ENCODE measurements at places on chromosomes 6 and 20. TPM values are rescaled to one million over a fixed set of nuclear protein-coding genes. Genes with fewer than 3 reads are reported as not detected.
A peak's percentile ranks its signal among the peaks of the same experiment; 100 is the strongest.

The HRH3 gene
- total RNA-seq: not detected

The SLC22A1 gene
- 2.5 TPM for total RNA-seq

The HLA-DPB1 gene
- not detected for total RNA-seq

The CST2 gene
- not detected for total RNA-seq

The BNIP5 gene
- total RNA-seq: not detected

DNA sequence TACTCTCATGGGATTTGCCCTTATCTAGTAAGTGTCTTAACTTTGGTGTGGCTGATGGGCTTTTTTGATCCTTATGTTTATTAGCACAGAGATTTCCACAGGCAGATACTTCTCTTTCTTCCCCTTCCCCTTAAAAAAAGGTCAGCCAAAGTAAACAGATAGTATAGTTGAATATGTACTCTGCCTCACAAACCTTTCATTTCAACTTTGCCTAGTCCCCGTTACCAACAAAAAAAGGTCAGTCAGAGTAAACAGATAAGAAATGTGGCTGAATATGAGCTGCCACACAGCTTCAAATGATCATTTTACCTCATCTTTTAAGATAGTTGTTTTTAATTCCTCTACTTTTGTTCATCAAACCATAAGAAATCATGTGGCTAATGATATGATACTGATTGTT is 34.1 kb upstream of the SLC35D3 start:
- no peak for DNase-seq

DNA sequence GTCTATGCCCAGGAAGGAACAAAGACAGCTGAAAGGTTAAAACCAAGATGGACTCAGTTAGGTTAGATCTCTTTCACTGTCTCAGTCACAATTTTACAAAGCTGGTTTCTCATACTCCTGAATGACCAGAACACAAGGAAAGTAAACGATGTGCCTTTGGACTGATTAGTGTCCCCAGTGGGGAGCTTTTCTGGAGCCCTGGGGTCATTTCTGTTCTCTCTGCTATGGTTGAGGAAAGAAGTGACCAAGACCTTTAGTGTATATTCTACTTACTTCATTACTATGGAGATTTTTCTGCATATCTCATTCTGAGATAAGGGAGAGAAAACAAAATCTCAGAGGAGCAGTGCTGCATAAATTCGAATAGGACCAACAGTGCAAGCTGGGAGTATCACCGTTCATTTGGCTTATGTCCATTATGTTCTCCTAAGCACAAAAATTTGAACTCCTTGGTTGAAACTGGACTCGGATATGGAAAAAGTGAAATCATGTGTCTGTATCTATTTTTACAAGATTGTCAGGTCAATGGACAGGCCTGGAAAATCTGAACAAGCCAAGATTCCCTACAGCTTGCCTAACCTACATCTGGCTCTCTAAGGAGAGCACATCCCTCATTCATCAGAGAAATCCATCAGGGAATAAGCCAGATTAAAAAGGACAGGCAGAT is 34.4 kb upstream of the ENPP1 start:
- DNase-seq: no peak

DNA sequence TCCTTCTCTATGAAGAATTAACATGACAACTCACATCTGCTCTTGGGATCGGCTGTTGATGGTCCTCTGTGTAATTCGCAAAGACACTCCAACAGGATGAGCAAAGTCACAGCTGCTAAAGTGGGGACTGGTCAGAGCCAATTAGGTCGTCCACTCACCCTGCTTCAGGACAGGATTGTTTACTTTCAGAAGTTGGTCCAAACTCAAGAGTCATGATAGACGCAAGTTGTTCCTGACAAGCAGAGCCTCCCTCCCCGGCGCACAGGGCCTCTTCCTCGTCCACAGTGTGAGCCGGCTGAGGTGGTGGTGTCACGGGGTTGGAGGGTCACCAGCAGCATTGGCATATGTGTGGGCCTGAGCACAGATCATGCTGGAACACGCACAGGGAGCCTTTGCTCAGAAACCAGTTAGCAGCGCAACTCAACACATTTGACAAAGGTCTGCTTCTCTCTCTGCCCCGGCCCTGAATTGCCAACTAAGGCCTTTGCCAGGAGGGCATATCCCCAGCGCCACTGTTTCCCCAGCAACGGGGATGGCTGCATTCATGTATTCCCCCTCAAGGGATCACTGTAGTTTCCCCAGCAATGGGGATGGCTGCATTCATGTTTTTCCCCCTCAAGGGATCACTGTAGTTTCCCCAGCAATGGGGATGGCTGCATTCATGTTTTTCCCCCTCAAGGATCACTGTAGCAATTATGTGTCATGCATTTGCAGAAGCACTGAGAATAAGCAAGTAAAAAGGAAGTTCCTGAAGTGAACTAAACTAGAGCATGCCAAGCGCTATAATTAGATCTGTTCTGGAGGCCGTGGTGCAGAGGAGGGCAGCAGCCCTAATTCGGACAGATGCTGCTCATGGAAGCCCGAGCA is 111.7 kb downstream of the THBS2 start:
- DNase-seq: no peak

DNA sequence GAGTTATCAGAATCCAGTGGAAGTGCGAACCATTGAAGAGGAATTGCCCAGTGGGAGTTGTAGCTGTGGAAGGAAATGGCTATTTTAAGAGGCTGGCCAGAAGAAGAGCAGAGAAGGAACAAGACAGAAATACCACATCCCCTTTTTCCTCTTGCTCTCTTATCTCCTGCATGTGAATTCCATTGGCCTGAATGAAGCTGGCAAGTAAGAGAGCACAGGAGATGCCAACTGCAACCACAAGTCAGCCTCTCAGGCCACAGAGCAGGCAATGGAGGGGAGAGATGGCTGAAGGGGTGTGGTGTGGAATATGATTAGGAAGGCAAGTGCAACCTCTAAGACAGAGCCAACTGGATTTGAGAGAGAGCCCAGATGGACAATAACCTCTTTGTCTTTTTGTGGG is 362.7 kb upstream of the IMPG1 start:
- DNase-seq: no peak

DNA sequence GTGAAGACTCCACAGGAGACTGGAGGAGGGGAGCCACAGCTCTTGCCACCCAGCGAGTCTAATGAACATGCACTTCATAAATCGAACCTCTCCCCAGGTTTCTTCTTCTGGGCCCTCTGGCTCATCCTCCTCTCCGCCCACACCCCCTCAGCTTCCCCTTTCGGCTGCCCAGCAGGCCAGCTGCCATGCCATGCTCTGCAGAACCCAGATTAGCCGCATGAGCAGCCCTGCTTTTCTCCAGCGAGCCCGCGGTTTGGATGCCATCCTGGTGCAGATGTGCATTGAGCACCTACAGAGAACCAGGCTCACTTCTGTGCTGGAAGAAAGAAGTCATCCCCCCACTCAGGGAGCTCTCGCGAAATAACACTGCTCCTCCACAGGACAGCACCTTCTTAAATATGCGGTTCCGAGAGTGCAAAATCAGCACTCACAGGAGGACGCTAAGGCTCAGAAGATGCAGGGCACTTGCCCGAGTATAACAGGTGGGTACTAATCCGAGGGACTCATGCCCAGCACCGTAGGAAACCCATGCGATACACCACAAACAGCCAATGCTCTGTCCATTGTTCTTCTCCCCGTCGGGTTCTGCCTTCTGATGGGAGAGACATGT is 143.0 kb upstream of the THBS2 start:
- no peak for DNase-seq

- DNase-seq: no peak
These were observed 41.3 kb downstream of the TGM3 start for GRCh38 chr20:2337142-2337541.

GRCh38 chr6:4564801-4565271 is 211.4 kb upstream of the CDYL start:
- no peak for DNase-seq

DNA sequence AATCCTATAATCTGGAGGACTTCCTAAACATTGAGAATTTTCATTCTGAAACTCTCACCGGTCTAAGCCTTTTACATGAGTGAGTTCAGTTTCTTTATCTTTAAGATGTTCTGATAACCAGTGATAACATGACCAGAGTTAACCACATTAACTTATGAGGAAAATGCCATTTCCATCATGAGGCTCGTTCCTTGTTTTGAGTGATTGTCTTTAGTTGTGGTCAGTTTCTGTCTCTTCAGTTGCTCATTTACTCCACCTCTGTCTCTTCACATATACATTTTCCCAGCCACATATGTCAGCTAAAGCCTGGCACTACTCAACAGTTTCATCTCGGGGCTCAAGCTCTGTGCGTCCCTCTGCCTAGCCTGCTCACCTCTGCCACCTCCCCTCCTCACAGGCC is 70.4 kb downstream of the JAG1 start:
- no peak for DNase-seq

DNA sequence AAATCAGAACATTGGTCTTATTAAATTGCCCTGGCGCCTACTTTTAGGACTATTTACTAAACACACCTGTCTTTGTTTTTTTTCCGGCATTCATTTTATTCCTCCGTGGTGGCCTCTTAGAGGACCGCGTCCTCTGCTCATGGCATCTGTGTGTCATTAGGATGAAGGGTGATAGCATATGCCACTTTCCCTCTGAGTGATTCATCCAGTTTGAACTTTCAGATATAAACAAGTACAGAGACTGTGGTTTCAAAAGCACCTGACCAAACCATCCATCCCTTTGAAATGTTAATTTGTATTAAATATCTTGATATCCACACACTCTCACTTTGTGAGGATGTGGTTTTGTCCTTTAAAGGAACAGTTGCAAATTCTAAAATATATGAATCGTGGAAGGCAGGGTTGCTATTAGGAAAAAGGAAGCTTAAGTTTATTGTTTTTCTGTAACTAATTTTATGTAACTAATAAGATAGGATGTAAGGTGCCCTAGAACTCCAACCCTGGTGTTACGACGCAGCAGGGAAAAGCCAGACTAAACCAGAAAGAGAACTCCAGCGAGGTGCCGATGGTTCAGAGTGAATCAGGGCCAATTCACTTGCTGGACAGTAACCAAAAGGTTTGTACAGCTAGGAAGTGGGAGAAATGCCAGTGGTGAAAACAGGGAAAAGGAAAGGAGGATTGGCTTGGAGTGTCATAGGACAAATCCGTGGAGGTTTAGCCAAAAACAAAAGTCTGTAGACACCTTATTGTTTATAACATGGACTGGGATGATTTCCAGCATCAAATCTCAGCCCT is 98.7 kb downstream of the SHLD1 start:
- DNase-seq: peak; percentile 54

DNA sequence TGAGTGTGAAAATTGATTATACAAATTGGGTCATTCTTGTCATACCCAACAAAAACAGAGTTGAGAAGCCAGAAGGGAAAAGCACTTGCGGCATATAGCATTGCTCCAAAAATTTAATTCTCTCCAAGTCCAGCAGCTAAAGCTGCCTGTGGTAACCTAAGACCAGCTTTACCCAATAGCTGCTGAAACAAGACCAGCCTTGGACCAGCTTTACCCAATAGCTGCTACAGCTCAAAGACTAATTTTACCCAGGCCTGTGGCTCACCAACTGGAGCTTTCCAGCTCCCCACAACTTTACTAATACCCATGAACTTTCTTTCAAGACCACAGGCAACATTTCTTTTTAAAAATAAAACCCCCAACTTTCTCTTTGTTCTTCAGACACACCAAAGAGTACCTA is 32.8 kb upstream of the ZNF133 start:
- DNase-seq: no peak

DNA sequence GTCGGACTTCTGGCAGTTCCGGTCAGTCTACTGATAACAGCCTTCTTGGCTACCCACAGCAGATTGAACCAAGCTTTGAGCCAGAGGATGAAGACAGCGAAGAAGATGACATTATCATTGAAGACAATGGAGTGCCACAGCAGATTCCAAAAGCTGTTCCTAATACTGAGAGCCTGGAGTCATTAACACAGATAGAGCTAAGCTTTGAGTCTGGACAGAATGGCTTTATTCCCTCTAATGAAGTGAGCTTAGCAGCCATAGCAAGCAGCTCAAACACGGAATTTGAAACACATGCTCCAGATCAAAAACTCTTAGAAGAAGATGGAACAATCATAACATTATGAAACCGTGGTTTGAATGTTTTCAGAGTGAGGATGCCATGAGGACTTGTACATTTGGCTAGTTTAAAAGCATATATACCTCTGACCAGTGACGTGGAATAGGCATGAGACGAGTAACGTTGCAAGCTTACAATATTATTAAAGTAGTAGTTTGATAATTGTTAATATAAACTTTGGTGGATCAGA is 18.8 kb downstream of the PARD6B start:
- DNase-seq: no peak

DNA sequence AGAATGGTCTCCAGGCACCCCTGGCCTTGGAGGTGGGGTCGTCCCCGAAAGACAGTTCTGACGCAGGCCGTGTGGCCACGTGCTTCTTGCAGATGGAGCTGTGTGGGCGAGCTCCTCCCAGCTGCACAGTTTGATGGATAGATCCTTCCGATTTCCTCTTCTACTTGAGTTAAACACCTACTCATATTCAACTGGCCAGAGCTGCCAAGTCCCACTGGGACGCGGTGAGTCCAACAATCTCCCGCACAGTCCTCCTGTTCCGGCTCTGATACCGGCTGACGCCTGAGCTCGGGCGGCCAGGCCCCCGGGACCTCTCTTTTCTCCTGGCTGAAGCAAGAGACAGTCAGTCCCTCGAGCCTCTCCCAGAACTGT is 57.9 kb upstream of the DACT2 start:
- DNase-seq: no peak

GRCh38 chr6:169960521-169960885 is 209.1 kb downstream of the ERMARD start:
- no peak for DNase-seq

- no peak for DNase-seq
These were observed 26.4 kb downstream of the LY86 start for GRCh38 chr6:6614983-6615349.

- DNase-seq: peak; percentile 59
These were observed 4.3 kb downstream of the ATP5F1E start for GRCh38 chr20:59027741-59028320.

GRCh38 chr6:116472706-116473105 is 11.5 kb downstream of the CALHM6 start:
- no peak for DNase-seq

DNA sequence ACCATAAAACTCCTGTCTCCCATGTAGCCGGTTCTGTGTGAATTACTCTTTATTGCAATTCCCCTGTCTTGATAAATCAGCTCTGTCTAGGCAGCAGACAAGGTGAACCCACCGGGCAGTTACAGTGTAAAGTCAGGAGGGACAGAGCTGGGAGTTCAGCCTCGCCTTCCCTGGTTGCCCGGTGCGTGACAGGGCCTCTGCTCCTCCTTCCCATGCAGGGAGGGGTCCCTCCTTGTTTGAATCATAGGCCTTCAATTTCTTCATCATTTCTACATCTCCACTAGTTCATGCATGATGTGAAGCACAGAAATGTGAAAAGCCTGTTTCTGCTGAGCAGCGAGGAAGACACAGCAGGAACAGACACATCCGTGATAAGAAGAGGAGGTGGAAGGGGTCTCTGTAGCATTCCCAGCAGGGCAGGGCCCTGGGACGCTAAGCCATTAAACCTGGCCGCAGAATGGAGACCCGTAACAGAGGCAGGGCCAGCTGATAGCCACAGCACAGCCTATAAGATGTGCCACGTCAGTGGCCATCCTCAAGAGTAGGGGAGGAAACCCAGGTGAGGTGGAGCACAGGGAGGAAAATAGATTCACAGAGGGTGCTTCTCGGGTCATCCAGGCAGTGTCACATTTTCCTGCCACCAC is 106.7 kb upstream of the CST7 start:
- no peak for DNase-seq

All from mammary epithelial cell (primary cell).